ENCODE measurements at places on chromosomes 7 and 10. TPM values are rescaled to one million over a fixed set of nuclear protein-coding genes. Genes with fewer than 3 reads are reported as not detected.

MGMT gene
- 31.3 TPM for polyA plus RNA-seq

IFIT1B gene
- not detected for polyA plus RNA-seq

UNCX gene
- not detected for polyA plus RNA-seq

TAS2R40 gene
- not detected for polyA plus RNA-seq

CHAT gene
- not detected for polyA plus RNA-seq

EMX2 gene
- polyA plus RNA-seq: not detected

ATXN7L1 gene
- 8.7 TPM for polyA plus RNA-seq

TRIM24 gene
- 3.1 TPM for polyA plus RNA-seq

LIPF gene
- not detected for polyA plus RNA-seq

CABCOCO1 gene
- polyA plus RNA-seq: not detected

LRRN3 gene
- polyA plus RNA-seq: 10.8 TPM

GDF2 gene
- polyA plus RNA-seq: not detected

OPN4 gene
- not detected for polyA plus RNA-seq

PLXNA4 gene
- 0.94 TPM for polyA plus RNA-seq

CCDC146 gene
- polyA plus RNA-seq: 2.5 TPM

MAGI2 gene
- polyA plus RNA-seq: not detected

NUTM2B gene
- not detected for polyA plus RNA-seq

PAPOLB gene
- not detected for polyA plus RNA-seq

HYAL4 gene
- not detected for polyA plus RNA-seq

AS3MT gene
- 0.14 TPM for polyA plus RNA-seq

C7orf57 gene
- 0.16 TPM for polyA plus RNA-seq

SEMA3D gene
- polyA plus RNA-seq: not detected

DUS4L gene
- 4.9 TPM for polyA plus RNA-seq

ELFN1 gene
- not detected for polyA plus RNA-seq

SKIDA1 gene
- 0.94 TPM for polyA plus RNA-seq

ANXA8 gene
- polyA plus RNA-seq: not detected

DUSP5 gene
- 10.6 TPM for polyA plus RNA-seq

FGFBP3 gene
- polyA plus RNA-seq: 1.1 TPM

TNKS2 gene
- polyA plus RNA-seq: 30.6 TPM

PPP1R17 gene
- polyA plus RNA-seq: not detected

CRTAC1 gene
- polyA plus RNA-seq: not detected

TBXAS1 gene
- 20.1 TPM for polyA plus RNA-seq

GOT1 gene
- polyA plus RNA-seq: 18.8 TPM

SRRM3 gene
- not detected for polyA plus RNA-seq

SEMA3A gene
- not detected for polyA plus RNA-seq

OR9A4 gene
- polyA plus RNA-seq: not detected

DLX5 gene
- polyA plus RNA-seq: not detected

All from CD4-positive, alpha-beta memory T cell (primary cell).